ENCODE measurements at places on chromosomes 6 and 20.

DNA sequence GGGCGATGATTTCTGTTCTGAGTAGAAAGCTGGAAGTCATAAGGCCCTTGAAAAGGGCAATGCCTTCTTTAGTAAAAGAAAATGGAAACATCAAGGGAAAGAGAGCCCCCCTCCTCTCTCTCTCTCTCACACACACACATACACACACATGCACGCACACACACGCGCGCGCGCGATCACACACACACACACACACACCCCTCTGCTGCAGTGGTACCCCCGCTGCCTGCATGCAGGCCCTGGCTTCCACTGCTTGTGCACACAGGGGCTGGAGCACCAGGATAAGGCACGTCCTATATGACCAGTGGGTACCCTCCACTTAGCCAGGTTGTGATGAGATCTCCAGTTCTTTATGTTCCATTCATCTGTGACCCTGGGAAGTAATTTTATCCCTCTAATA lies 300.9 kb downstream of the SLC35F1 start:
- DNase-seq, result no peak

- no peak for DNase-seq
Measured at GRCh38 chr20:11098888-11099287, 425.1 kb upstream of the JAG1 start.

- no peak for DNase-seq
Measured at GRCh38 chr6:34985236-34985635, 96.2 kb downstream of the ANKS1A start.

DNA sequence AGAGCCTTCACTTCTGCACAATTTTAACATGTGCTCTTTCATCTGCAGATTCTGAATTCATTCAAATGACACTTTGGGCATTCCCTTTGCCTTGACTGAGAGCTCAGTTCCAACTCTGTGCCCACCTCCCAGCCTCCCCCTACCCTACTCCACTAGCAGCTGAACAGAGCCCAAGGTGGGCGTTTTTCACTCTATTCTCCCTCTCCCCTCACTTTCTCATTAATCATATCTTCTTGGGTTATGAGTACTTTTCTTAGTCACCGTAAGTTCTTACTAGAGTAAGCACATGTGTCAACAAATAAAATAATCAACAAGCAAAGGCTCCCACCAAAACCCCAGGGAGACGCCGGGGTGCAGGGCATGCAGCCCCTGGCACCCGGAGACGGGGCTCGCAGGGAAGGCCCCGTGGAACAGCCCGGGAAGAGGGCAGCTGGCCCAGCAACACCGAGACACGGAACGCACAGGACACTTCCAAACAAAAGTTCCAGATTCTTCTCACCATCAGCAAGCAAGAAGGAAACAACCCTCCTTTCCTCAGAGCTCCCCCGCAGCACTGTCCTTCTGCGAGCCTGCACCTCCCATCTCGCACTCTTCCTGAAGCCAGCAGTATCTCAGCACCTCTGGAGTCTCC lies 34.1 kb downstream of the TAF4 start:
- no peak for DNase-seq

GRCh38 chr6:144725736-144726522 lies 440.8 kb downstream of the UTRN start:
- no peak for DNase-seq

DNA sequence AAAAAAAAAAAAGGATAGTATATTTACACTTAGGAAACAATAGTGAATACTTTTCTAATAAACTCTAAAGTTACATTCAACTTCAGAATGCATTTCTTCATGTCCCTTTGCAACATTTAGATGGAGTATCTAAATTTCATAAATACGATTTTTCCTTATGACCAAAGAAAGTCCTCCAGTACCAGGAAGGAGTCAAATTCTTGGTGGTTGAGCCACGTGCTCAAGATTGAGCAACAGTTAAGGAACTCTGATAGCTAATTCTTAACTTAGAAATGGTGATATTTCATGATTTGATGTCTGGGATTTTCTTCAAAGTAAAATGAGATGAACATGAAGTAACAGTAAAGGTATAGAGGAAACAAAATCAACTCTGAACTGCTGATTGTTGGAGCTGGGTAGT lies 92.7 kb downstream of the SASH1 start:
- no peak for DNase-seq

DNA sequence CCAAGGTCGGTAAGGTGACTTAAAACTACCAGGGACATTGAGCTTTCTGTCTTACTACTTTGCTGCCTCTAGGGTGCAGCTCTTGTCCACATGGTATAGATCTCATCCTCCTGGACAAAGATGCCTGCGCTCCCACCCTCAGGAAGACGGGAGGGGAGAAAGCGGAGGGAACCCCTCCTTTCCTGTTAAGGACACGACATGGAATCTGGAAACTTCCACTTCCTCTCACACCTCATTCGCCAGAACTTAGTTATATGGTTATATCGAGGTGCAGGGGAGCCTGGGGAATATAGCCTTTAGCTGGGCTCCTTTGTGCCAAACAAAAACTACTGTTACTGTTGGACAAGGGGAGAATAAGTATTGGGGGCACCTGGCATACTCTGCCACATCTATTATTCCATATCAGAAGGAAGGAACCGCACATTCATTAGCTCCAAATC lies 224.3 kb upstream of the TSHZ2 start:
- peak; percentile 18 for DNase-seq

GRCh38 chr6:163554663-163555062 lies 140.1 kb downstream of the QKI start:
- DNase-seq, result peak; percentile 55

- no peak for DNase-seq
Measured at GRCh38 chr20:23148731-23149570, 62.8 kb upstream of the CD93 start.
